ENCODE measurements at places on chromosomes 6 and 20. TPM values are rescaled to one million over a fixed set of nuclear protein-coding genes. Genes with fewer than 3 reads are reported as not detected.

DNA sequence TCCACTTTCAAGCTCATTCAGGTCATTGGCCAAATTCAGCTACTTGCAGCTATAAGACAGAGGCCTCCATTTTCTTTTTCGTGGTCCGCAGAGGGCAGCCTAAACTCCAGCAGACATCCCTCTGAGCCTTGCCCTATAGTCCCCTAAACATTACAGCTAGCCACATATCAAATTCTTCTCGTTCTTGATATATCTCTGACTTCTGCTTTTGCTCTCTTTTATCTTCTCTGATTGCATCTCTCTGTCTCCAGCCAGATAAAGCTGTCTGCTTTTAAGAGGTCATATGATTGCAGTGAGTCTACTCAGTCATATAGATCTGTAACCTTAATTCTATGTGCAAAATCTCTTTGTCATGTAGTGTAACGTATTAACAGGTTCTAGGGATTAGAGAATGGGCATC is 358.4 kb upstream of the RGS17 start:
- no peaks in the 10 kb centered on the region for H3K36me3 ChIP-seq
- H3K4me3 ChIP-seq = no peak overlapping the region
- DNase-seq = no peak
- no peaks in the 10 kb centered on the region for H3K4me1 ChIP-seq
- no peaks in the 10 kb centered on the region for H3K27me3 ChIP-seq
- H3K27ac ChIP-seq = no peak overlapping the region

DNA sequence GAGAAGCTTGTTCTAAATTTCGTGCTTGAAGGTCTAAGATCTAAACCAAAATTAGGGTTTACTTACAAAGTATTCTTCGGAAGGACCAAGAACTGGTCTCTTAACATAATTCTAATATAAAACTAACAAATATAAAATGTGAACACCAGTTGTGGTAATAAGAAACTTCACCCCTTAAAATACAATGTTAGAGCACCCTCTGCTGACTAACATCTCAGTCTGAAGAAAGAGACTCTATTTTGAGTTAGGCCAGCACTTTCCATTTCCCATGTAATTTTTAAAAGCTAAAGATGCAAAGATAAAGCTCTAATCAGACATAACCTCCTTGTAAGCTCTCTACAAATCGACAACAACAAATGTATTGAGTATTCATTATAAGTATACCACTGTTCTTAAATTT is 24.6 kb downstream of the ATG5 start:
- peaks cover 2% of the 10 kb centered on the region for H3K36me3 ChIP-seq
- no peak overlapping the region for H3K27ac ChIP-seq
- H3K4me1 ChIP-seq = peaks cover 7% of the 10 kb centered on the region
- DNase-seq = no peak
- H3K27me3 ChIP-seq = no peaks in the 10 kb centered on the region

- no peak overlapping the region for H3K4me3 ChIP-seq
- DNase-seq = no peak
- no peaks in the 10 kb centered on the region for H3K27me3 ChIP-seq
- peaks cover 34% of the 10 kb centered on the region for H3K36me3 ChIP-seq
- H3K27ac ChIP-seq = no peak overlapping the region
- peaks cover 5% of the 10 kb centered on the region for H3K4me1 ChIP-seq
Observed at GRCh38 chr6:44898296-44898930, 429.7 kb upstream of the RUNX2 start.

GRCh38 chr6:153840039-153840850 is 198.8 kb upstream of the OPRM1 start:
- DNase-seq = no peak
- H3K27ac ChIP-seq = no peak overlapping the region
- no peak overlapping the region for H3K4me3 ChIP-seq
- no peaks in the 10 kb centered on the region for H3K36me3 ChIP-seq
- no peaks in the 10 kb centered on the region for H3K4me1 ChIP-seq

DNA sequence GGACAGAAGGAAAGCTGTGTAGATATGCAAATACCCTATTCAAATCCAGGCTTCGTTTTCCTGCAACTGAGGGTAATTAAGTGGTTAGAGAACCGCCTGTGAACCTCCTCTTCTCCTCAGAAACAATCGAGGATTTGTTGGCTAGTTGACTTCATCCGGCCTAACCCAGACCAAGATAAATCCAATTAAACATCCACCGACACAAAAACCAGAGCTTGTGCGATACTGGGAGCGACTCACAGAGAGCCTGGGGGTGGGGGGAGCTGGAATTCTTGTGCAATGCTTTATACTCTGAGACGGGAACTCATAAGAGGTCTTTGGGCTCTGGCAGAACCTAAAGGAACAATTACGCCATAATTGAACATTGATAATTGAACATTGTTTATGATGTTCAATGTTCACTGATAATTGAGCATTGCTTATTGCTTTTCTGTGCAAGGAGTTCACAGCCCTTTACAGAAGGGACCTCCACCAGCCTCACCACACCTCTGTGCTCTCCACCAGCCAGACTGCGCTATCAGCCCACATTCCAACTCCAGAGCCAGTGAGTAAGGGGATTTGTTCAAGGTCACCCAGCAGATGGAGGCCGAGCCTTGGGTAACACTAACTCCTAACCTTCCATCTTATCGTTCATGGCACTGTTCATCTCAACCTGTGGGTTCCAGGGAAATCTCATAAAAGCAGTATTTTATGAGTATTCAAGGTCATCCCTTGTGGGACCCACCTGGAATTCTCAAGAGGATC is 429.6 kb upstream of the JARID2 start:
- H3K4me1 ChIP-seq = peaks cover 18% of the 10 kb centered on the region
- no peaks in the 10 kb centered on the region for H3K27me3 ChIP-seq
- no peak overlapping the region for H3K27ac ChIP-seq
- no peak overlapping the region for H3K4me3 ChIP-seq

GRCh38 chr6:36436466-36436865 is 6.2 kb downstream of the PXT1 start:
- H3K27me3 ChIP-seq = no peaks in the 10 kb centered on the region
- H3K4me3 ChIP-seq = no peak overlapping the region
- H3K4me1 ChIP-seq = peaks cover 16% of the 10 kb centered on the region
- H3K27ac ChIP-seq = no peak overlapping the region
- no peaks in the 10 kb centered on the region for H3K36me3 ChIP-seq

- H3K4me3 ChIP-seq = no peak overlapping the region
Observed at GRCh38 chr20:15475483-15475882, 1097.8 kb downstream of the KIF16B start.

DNA sequence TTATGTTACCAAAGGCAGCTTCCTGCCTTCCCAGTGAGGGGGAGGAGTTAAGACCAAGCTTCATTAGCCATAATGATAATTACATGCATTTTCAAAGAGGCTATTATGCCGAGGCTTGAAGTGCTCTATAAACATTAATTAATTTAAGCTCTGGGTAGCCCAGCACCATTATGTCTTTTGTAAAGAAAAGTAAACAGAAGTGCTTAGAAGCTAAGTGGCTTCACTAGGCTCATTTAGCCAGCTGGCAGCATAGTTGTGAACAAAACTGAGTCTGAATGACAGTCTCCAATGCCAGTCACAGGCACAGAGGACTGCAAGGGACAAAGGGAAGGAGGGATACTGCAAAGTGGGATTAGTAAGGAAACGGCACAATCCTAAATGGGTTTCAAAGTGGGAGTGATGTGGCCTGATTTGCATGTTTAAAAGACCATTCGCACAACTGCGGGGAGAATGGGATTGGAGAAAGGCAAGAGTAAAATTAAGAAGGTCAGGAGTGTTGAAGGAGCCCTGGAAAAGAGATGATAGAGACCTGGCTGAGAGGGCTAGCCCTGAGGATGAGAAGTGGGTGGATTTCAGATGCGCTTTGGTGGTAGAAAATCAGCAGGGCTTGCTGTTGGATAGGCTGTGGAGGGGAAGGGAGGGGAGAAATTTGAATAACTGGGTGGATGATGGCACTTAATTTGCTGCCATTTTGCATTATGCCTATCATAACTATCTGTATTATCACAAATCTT is 20.1 kb upstream of the ISM1 start:
- DNase-seq = no peak
- no peaks in the 10 kb centered on the region for H3K4me1 ChIP-seq
- H3K4me3 ChIP-seq = no peak overlapping the region

DNA sequence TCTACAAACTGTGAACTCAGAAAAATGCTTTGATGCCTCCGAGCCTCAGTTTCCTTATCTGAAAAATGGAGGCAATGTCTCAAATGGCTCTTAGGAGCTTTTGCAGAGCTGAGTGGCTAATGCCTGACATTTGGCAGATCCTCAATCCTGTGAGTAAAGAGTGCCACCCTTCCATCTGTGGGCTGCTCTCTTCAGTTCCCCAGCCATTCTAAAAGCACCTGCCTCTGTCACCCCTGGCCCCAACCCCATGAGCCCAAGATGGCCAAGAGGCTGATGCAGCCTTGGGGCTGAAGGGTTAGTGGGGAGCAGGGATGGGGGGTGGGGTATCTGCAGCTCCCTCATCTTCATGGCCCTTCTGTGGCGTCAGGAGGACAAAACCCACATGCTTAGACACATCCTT is 14.5 kb upstream of the GUCA1A start:
- peaks cover 5% of the 10 kb centered on the region for H3K27me3 ChIP-seq
- DNase-seq = no peak
- H3K36me3 ChIP-seq = no peaks in the 10 kb centered on the region

GRCh38 chr6:15484140-15484539 is 178.7 kb downstream of the DTNBP1 start:
- H3K36me3 ChIP-seq = peaks cover 34% of the 10 kb centered on the region
- H3K4me3 ChIP-seq = no peak overlapping the region
- H3K4me1 ChIP-seq = peaks cover 55% of the 10 kb centered on the region
- H3K27me3 ChIP-seq = no peaks in the 10 kb centered on the region

GRCh38 chr6:20314866-20315845 is 86.5 kb upstream of the E2F3 start:
- no peak for DNase-seq
- no peak overlapping the region for H3K4me3 ChIP-seq
- H3K36me3 ChIP-seq = peaks cover 2% of the 10 kb centered on the region
- H3K27me3 ChIP-seq = peaks cover 2% of the 10 kb centered on the region

- peaks cover 14% of the 10 kb centered on the region for H3K27me3 ChIP-seq
- DNase-seq = no peak
- H3K36me3 ChIP-seq = no peaks in the 10 kb centered on the region
- no peaks in the 10 kb centered on the region for H3K4me1 ChIP-seq
Observed at GRCh38 chr6:39770446-39770845, 21.7 kb upstream of the DAAM2 start.

- no peak for DNase-seq
- no peaks in the 10 kb centered on the region for H3K4me1 ChIP-seq
- no peaks in the 10 kb centered on the region for H3K36me3 ChIP-seq
Observed at GRCh38 chr20:42886801-42887200, 302.9 kb downstream of the PTPRT start.

- peak overlapping the region; percentile 85 for H3K4me3 ChIP-seq
- peak overlapping the region; percentile 82 for H3K27ac ChIP-seq
- H3K36me3 ChIP-seq = peaks cover 20% of the 10 kb centered on the region
- no peaks in the 10 kb centered on the region for H3K27me3 ChIP-seq
- no peak for DNase-seq
Observed at GRCh38 chr6:13708736-13709135, 2.9 kb downstream of the RANBP9 start.

- no peaks in the 10 kb centered on the region for H3K4me1 ChIP-seq
- no peaks in the 10 kb centered on the region for H3K27me3 ChIP-seq
- no peak for DNase-seq
- no peaks in the 10 kb centered on the region for H3K36me3 ChIP-seq
- H3K4me3 ChIP-seq = no peak overlapping the region
Observed at GRCh38 chr6:44086931-44087574, 40.2 kb downstream of the MRPL14 start.

- H3K27me3 ChIP-seq = peaks cover 2% of the 10 kb centered on the region
- no peak overlapping the region for H3K27ac ChIP-seq
- no peaks in the 10 kb centered on the region for H3K36me3 ChIP-seq
- DNase-seq = no peak
- H3K4me1 ChIP-seq = no peaks in the 10 kb centered on the region
Observed at GRCh38 chr6:79385893-79386292, 151.3 kb downstream of the LCA5 start.

DNA sequence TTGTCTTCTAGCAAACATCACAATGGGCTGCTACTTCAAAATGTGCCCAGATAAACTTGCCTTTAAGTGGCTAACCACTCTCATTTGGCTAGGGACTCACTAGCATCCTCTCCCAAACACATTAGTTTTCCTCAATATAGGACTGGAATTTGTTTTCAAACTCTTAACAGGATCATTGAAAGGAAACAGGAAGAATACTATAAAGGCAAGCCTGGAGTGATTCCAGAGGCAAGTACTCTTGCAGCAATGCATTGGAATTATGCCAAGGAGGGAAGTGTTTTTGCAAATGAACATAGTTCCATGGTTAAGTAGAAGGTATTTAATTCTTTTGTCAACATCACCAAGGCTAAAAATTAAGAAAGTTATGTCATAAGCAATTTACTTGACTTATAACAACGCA is 12.2 kb downstream of the EPHA7 start:
- H3K4me3 ChIP-seq = no peak overlapping the region
- H3K27ac ChIP-seq = no peak overlapping the region
- H3K36me3 ChIP-seq = no peaks in the 10 kb centered on the region
- H3K27me3 ChIP-seq = no peaks in the 10 kb centered on the region

GRCh38 chr6:17334265-17334664 is 53.1 kb downstream of the RBM24 start:
- H3K4me3 ChIP-seq = no peak overlapping the region
- DNase-seq = no peak
- H3K27me3 ChIP-seq = peaks cover 3% of the 10 kb centered on the region
- no peaks in the 10 kb centered on the region for H3K36me3 ChIP-seq
- no peaks in the 10 kb centered on the region for H3K4me1 ChIP-seq

DNA sequence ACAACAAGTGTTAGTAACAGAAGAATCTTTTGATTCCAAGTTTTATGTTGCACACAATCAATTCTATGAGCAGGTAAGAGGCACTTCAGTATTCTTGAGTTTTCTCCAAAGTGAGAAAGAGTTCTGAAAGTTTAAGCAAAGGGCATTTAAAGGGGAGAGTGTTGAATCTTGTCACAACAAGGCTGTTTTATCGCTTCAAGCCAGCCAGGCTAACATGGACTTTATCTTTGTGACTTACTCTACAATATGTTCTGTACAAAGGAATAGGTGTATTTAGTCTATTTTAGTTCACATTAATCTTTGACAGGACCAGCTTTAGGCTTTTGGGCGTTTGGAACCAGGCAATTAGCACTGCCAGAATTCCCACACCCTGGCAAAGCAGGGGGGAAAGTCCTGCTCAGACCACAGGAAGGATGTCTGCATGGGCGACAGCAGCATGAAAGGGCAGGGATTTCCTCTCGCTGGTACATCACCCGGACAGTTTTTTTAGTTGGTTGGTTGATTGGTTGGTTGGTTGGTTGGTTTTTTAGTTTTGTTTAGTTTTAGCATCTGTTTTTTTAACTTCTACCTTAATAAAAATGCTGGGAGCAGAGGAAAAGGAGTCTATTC is 395.4 kb upstream of the SOX4 start:
- no peaks in the 10 kb centered on the region for H3K4me1 ChIP-seq
- H3K27ac ChIP-seq = no peak overlapping the region
- no peak for DNase-seq
- H3K4me3 ChIP-seq = no peak overlapping the region
- peaks cover 27% of the 10 kb centered on the region for H3K36me3 ChIP-seq
- H3K27me3 ChIP-seq = no peaks in the 10 kb centered on the region

Gene HTR1E
- not detected for total RNA-seq

Gene HSPA1L
- 2.2 TPM for total RNA-seq

Gene STK38
- total RNA-seq = 27.0 TPM

Gene LEMD2
- total RNA-seq = 61.5 TPM

Gene ENPP5
- 0.23 TPM for total RNA-seq

Gene SOBP
- total RNA-seq = 0.23 TPM

Gene NMBR
- total RNA-seq = not detected

Gene DEFB124
- total RNA-seq = not detected

Gene C20orf204
- total RNA-seq = 2.3 TPM

Gene PXDC1
- total RNA-seq = 2.4 TPM

Gene AURKA
- total RNA-seq = 114 TPM
